ENCODE measurements at places on chromosomes 3 and 15.

GRCh38 chr15:72198356-72199204 is 993 bp upstream of the GRAMD2A start:
- H3K36me3 ChIP-seq, result peaks cover 35% of the 10 kb centered on the region
- DNase-seq, result no peak
- H3K4me1 ChIP-seq, result peaks cover 4% of the 10 kb centered on the region
- H3K4me3 ChIP-seq, result peak overlapping the region; percentile 66
- H3K27ac ChIP-seq, result no peak overlapping the region

DNA sequence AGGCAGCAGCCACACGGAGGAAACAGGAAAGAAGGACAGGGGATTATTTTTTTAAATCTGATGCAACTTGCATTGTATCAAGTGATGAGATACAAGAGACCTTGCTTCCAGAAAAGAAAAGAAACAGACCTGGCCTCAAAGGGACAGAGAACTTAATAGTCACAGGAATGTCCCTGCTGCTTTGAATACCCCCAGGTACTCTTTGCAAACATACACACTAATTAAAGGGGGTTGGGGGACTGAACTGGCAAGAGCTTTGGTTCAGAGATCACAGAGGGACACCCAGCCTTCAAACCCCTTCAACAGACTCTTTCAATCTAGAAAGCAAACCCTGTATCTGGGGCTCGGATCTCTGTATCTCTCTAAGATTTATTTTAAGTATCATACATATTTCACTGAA is 18.0 kb downstream of the TNIK start:
- DNase-seq, result no peak
- no peaks in the 10 kb centered on the region for H3K27me3 ChIP-seq
- no peak overlapping the region for H3K4me3 ChIP-seq

- H3K4me1 ChIP-seq, result no peaks in the 10 kb centered on the region
- H3K27ac ChIP-seq, result no peak overlapping the region
- no peak for DNase-seq
Observed at GRCh38 chr15:58840048-58840447, 68.9 kb downstream of the MINDY2 start.

DNA sequence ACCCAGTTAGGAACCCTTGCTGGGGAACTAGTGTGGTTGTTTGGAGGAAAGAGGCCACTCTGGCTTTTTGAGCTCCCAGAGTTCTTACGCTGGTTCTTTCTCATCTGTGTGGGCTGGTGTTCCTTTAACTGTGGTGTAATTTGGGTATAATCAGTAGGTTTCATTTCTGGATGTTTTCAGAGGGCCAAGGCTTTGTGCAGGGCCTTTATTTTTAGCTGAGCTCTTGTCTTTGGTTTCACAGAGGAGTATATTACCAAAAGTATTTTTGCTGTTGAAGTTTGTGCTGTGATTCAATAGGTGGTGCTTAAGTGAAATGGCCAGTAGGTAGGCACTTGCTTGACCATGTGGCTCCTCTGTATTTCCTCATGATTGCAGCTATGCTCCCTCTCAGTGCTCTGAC is 357.9 kb downstream of the KCNH8 start:
- no peak overlapping the region for H3K27ac ChIP-seq
- no peak for DNase-seq
- H3K4me3 ChIP-seq, result no peak overlapping the region
- no peaks in the 10 kb centered on the region for H3K4me1 ChIP-seq
- peaks cover 3% of the 10 kb centered on the region for H3K36me3 ChIP-seq

DNA sequence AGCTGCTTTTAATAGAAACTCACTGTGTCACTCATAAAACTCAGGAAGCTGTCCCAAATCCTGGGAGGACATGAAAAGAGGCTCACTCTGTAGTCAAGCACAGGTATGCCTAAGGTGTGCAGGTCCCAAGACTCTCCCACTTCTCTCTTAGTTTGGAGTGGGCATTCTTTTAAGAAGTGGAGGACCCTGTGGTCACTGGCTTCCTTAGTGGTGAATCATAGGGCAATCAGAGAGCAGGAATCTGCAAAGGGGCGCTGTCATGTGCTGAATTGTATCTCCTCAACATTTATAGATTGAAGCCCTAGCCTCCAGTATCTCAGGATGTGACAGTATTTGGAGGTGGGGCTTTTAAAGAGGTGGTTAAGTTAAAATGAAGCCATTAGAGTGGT is 47.2 kb upstream of the ZBTB38 start:
- H3K27ac ChIP-seq, result peak overlapping the region; percentile 16
- no peaks in the 10 kb centered on the region for H3K27me3 ChIP-seq
- no peak overlapping the region for H3K4me3 ChIP-seq
- H3K36me3 ChIP-seq, result no peaks in the 10 kb centered on the region

DNA sequence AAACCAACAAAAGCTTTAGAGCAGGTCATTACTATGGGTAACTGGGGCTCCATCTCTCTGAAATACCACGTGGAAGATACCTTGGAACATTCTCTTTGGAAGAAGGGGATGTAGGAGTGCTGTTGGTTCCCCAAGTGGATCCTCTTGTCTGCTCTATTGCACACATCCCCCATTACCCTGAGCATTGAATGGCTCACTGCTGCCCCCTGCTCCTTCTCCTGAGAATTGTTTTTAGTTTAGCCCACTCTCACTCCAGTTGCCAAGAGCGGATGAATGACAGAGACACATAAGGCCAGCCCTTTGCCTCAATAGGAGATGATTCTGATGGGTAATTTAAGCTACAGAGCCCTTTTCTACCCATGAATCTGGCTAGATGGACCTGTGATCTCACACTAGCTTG is 135.6 kb upstream of the SUCLG2 start:
- H3K36me3 ChIP-seq, result no peaks in the 10 kb centered on the region
- no peak overlapping the region for H3K27ac ChIP-seq
- H3K4me3 ChIP-seq, result no peak overlapping the region
- peaks cover 8% of the 10 kb centered on the region for H3K27me3 ChIP-seq

DNA sequence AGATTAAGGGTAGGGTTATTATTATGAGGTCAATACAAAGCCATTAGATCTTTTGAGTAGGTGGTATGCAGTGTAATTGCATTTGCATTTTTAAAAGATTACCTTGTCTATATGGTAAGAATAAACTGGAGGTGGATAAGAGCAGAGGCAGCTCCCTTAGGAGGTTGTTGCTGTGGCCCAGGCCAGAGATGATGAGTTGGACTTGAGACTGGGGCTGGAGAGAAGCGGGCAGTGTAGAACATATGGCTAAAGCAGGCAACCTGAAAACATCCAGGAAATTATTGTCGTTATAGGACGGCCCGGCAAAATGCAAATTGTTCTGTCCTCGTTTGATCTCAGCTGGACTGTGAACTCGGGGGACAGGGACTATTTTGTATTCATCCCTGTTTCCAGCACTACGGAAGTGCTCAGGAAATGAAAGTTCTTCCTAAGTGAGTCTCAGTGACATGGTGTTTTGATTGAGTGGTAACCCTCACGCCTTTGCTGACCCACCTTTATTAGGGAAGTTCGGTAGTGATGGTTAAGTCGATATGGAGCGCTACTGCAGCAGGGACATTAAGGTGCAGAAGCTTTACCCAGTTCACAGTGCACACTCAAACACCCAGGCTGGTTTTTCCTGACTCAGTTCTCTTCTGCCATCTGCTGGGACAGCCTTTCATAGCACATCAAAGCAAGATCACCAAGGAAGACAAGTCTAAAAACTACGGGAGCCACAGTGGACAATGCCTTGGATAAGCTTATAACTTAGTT is 27.2 kb upstream of the VPS33B start:
- H3K27ac ChIP-seq, result no peak overlapping the region
- H3K4me1 ChIP-seq, result peaks cover 10% of the 10 kb centered on the region
- H3K4me3 ChIP-seq, result no peak overlapping the region

DNA sequence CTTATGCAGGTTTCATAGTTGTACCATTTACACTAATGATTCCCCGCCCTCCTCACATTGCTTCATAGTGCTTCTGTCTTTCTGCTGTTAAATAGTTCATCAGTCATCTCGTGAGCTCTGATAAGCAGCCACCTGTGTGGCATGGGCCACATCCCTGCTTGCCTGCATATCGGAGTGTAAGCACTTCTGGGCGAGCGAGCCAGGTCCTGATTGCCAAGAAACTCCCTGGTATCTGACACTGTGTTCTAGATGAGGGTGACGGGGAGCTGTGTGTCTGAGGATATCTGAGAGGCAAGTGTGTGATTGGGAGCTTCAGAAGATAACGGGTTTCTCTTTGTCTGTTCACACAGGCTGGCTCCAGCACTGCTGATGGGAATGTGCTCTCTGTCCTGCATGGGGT is 130.6 kb downstream of the LRIG1 start:
- peaks cover 5% of the 10 kb centered on the region for H3K36me3 ChIP-seq
- no peaks in the 10 kb centered on the region for H3K27me3 ChIP-seq

DNA sequence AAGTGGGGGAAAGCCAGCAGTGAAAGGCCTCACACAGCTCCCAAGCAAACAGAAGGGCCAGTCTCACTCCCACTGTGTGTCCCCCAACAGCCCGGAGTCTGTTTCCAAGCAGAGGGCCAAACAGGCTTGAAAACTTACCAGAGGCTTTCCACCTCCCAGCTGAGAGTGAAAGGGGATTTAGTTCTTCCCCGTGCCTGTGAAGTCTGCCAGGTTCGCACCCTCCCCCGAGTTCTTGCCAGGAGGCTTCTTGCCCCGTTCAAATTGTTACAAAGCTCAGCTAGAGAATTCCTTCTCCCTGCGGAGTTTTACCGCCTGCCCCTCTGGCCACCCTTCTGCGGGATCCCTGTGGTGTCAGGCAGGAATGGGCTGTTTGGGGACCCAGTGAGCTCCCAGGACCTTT is 68.0 kb upstream of the WNT7A start:
- H3K27me3 ChIP-seq, result peaks cover 39% of the 10 kb centered on the region
- no peaks in the 10 kb centered on the region for H3K36me3 ChIP-seq
- DNase-seq, result no peak
- no peak overlapping the region for H3K4me3 ChIP-seq

DNA sequence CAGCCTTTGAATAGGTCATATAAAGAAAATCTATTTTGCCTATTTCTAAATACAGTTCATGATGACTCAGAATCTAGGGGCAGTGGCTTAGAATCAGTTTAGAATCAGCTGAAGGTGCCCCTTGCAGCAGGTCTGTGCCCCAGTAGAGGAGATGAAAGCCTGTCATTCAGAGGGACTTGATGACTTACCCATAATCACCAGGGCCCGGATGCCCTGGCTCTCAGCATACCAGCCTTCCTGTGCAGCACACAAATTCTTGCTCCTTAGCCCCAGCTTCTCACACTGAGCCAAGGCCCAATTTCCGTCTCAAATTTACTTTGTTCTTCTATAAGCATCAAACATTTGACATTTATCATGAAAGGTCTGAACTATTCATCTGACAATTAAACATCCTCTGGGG is 83.2 kb upstream of the EOMES start:
- H3K27me3 ChIP-seq, result no peaks in the 10 kb centered on the region
- DNase-seq, result no peak
- no peak overlapping the region for H3K4me3 ChIP-seq
- H3K36me3 ChIP-seq, result no peaks in the 10 kb centered on the region
- peaks cover 2% of the 10 kb centered on the region for H3K4me1 ChIP-seq
- no peak overlapping the region for H3K27ac ChIP-seq
